NCI-H187 (cell line): ENCODE measurements at places on chromosomes 7 and 10.
A peak's percentile ranks its signal among the peaks of the same experiment; 100 is the strongest.

DNA sequence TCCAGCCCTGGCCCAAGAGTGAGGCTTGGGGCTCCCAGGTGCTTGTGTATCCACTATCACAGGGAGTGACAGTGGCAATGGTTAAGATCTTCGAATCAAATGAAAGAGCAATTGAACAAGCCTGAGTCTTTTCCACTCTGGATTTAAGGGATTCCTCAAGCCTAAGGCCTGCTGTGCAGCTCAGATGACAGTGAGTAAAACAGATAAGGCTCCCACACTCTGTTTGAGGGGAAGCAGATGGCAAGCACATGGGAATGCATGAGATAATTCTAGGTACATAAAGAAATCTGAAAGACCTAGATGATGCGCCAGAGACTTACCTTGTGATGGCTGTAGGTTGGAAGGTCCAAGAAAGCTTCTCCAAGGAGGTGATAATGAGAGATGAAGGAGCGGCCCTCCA lies 95.0 kb downstream of the LRRC18 start:
- DNase-seq: no peak

- no peak for DNase-seq
Observed at GRCh38 chr10:48429309-48429708, 122.8 kb downstream of the MAPK8 start.

GRCh38 chr7:87599336-87599735 lies 1.3 kb downstream of the ABCB1 start:
- DNase-seq: no peak

DNA sequence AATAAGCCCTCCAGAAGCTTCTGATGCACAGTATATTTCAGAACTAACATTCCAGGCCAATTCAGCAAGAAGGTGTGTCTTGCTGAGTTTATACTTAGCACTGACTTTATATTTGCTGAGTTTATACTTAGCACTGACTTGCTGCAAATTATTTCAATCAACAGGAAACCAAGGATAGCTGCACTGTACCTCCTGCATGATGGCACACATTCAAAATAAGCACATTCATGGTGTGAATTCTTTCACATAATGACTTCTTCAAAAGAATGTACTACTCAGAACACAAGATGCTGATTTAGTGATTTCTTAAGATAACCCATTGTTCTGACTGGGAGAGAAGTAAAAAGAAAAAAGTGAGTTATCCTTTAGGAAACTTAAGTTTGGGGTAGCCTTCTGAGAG lies 52.0 kb downstream of the JAZF1 start:
- no peak for DNase-seq

GRCh38 chr7:33128631-33128989 lies 754 bp upstream of the BBS9 start:
- DNase-seq: no peak

DNA sequence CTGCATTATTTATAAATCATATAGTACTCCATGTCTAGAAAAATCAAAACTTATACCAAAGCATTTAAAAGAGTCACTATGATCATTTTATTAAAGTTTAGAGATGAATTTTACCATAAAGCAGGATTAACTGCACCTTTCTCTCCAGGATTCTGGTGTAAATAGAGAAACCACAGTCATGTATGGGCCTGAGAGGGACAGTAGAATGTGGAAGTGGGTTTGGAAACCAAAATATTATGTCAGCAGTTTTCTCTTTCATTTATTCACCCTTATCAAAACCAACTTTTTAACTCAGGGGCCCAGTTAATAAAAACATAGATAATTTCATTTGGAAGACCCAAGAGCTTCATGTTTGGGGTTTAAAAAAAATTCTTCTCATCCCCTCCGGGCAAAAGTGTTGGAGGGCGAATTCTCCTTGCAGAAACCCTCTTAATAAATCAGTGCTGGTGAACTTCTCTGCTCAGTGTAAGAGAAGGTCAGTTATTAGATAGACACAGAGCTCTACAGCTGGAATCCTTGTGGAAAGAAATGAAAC lies 266.2 kb downstream of the CREB5 start:
- no peak for DNase-seq

DNA sequence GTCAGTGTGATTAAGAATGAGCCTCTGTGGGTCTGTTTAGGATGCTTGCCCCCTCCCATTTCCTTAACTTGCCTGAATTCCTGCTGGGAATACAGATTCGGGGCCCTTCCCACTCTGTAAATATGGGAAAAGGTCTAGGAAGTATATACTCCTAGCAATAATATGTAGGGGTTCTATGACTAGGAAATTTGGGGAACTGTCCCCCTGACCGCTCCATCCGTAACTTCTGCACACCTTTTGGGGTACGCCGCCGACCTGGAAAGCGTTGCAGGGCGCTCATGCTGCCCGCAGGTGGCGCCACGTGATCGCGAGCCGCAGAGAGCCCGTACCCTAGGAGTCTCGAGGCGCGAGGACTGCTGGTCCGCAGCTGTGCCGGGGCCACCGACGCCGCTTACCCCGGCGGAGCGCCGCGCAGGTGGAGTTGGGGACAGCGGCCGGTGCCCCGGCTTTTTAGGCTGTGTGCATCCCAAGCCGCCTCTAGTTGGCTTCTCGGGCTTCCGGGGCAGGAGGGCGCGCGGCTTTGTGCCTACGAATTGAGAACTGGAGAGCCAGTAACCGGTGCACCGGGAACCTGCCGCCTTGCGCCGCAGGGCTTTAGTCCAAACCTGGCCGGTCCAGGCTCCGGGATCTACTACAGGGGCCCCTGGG lies 656 bp upstream of the CNNM2 start:
- peak; percentile 32 for DNase-seq

DNA sequence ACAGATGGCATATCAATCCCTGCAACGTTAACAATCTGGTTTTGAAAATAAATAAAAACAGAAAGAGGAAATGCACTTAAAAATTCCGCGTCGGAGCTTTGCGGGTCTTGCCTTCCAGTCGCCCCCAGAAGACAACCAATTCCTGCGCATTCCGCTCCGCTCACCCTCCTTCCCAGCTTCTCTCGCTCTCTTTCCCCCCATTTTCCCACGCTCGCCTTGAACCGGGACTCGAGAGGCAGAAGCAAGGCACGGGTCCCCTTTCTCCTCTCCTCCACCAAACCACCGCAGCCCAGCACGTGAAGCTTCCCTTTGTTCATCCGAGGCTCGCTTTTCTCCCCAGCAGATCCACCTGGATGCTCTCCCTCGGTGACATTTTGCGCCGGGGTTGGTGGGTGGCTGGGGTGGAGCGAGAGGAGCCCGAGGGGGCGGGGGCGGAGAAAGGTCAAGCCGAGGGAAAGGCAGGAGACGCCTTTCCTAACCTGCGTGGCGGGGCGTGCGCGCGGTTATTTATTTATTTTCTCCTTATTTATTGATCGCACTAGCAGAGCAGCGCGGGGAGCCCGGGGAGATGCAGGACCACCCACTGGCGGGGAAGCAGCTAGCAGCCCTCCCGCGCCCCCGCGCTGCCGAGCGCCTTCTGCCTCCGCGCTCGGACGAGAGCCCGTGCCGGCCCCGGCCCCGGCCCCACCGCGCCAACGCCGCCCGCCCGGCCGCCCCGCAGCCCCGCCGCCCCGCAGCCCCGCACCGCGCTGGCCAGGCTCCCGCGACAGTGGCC lies at the start of gene KCND2:
Gene KCND2, plus strand, starts transcription at position 475 of the 775 bp plus-strand sequence.
- no peak for DNase-seq

GRCh38 chr7:139264220-139264619 lies 33.2 kb downstream of the UBN2 start:
- no peak for DNase-seq
